ENCODE measurements at places on chromosomes 3 and 15.

DNA sequence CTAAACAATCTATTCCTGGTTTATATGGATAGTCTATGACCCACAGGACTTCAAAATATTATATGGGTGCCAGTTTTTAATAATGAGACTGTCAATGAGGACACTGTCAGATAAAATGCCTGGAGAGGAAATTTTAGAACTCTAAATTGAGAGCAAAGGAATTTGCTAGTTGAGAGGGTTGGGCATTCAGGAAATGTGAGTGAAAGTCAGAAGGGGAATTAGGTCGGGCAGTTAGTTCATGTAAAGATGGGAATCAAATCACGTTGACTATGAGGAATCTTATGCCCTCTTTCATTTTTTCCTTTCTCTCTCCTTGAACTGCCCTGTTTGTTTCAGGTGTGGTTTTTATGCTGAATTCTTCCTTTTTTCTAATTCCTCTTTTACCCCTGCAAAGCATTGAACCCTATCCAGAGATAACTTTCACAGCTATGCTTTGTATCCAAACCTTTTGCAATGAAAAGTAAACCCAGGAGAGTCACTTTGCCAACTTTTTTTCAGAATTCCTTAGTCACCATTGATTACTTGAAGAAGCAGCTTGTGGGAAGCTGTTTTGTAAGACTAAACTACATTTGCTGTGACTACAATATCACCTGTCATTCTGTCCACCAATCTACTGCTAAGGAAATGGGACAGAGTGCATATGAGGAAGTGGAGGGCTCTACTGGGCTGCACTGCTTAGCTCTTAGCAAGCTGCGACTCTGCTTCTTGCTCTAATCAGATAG is 27.8 kb downstream of the CHP1 start:
- DNase-seq, result no peak

DNA sequence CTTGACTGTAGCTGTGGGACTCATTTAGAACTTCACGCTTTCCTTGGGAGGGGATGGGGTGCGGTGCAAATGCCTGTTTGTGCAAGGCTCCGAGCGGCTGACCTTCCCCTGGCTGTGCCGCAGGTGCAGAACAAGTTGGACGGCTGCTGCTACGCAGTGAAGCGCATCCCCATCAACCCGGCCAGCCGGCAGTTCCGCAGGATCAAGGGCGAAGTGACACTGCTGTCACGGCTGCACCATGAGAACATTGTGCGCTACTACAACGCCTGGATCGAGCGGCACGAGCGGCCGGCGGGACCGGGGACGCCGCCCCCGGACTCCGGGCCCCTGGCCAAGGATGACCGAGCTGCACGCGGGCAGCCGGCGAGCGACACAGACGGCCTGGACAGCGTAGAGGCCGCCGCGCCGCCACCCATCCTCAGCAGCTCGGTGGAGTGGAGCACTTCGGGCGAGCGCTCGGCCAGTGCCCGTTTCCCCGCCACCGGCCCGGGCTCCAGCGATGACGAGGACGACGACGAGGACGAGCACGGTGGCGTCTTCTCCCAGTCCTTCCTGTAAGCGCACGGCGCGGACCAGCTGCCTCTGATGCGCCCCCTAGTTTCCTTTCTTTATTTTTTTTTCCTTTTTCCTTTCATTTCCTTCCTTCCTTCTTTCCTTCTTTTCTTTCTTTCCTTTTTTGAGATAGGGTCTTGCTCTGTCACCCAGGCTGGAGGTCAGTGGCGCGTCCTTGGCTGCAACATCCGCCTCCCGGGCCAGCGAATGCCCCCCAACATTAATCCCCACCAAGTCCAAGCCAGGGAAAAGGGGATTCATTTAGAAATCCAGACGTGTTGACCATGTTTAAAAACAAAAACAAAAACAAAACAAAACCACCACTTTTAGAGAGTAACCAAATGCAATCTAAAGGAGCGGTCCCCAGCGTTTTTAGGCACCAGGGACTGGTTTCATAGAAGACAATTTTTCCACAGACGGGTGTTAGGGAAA is 42.7 kb downstream of the EIF2AK4 start:
- no peak for DNase-seq

GRCh38 chr3:197350446-197350845 is 52.0 kb upstream of the DLG1 start:
- DNase-seq, result no peak

DNA sequence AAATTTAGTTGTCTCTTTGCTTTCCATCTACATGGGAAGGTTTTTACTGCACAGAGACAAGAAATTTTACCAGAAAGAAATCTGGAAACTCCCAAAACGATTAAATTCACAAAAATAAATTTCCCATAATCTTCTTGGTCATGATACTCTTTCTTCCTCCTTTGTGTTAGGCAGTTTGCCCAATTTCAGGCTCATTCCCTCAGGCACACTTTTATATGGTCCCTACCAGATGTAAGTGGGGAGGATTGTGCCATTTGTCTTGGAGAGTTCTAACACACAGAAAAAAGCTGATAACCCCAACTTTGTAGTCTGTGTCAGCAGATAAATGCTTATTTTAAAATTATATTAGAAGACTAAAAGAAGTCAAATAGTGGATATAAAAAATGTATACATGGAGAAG is 49.1 kb upstream of the CCDC50 start:
- no peak for DNase-seq

GRCh38 chr15:74421302-74422245 is 12.2 kb downstream of the SEMA7A start:
- DNase-seq, result no peak

GRCh38 chr3:4340411-4341335 is 37.5 kb downstream of the SETMAR start:
- DNase-seq, result no peak
